ENCODE measurements at places on chromosomes 16 and 17.
A peak's percentile ranks its signal among the peaks of the same experiment; 100 is the strongest.

GRCh38 chr17:17153709-17154108, 52.4 kb downstream of the PLD6 start:
- no peak for DNase-seq

DNA sequence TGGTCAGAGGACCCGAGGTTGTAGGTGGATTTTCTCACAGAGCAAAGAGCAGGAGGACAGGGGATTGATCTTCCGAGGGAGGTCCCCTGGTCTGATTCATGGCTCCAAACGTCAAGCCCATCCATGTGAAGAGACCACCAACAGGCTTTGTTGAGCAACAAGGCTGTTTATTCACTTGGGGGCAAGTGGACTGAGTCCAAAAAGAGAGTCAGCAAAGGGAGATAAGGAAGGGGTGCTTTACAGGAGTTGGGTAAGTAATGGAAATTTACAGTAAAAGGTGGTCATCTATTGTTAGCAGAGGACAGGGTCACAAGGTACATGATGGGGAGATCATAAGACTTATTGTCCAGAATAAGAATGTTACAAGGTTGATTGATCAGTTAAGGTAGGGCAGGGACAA, 2285.8 kb downstream of the TP53TG3F start:
- DNase-seq: no peak

GRCh38 chr16:4477966-4478365, 1.8 kb downstream of the HMOX2 start:
- DNase-seq: peak; percentile 49

GRCh38 chr16:62077998-62078397, 41.8 kb upstream of the CDH8 start:
- no peak for DNase-seq

DNA sequence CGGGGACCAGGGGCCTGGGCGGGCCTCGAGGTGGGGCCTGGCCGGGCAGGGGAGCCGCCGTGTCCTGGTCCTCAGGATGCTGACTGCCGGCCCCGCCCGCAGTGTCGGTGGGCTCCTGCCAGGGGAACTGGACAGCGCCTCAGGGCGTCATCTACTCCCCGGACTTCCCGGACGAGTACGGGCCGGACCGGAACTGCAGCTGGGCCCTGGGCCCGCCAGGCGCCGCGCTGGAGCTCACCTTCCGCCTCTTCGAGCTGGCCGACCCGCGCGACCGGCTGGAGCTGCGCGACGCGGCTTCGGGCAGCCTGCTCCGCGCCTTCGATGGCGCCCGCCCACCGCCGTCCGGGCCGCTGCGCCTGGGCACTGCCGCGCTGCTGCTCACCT, 2.3 kb upstream of the PAQR4 start:
- no peak for DNase-seq

DNA sequence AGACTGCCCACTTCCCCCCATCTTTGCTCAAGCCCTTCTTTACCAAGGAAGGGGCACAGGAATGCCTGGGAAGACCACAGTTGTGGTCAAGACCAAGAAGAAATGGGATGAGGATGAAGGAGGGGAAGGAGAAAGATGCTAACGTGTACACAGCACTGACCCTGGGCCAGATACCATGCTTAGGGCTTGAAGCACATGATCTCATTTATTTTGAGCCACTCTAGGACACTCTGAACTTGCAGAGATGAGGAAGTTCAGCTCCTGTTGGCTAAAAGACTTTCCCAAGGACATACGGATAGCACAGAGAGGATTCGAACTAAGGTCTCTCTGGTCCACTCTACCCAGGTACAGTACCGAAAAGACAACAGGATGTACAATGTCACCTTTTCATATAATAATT, 42.6 kb downstream of the PIK3R5 start:
- DNase-seq: no peak

DNA sequence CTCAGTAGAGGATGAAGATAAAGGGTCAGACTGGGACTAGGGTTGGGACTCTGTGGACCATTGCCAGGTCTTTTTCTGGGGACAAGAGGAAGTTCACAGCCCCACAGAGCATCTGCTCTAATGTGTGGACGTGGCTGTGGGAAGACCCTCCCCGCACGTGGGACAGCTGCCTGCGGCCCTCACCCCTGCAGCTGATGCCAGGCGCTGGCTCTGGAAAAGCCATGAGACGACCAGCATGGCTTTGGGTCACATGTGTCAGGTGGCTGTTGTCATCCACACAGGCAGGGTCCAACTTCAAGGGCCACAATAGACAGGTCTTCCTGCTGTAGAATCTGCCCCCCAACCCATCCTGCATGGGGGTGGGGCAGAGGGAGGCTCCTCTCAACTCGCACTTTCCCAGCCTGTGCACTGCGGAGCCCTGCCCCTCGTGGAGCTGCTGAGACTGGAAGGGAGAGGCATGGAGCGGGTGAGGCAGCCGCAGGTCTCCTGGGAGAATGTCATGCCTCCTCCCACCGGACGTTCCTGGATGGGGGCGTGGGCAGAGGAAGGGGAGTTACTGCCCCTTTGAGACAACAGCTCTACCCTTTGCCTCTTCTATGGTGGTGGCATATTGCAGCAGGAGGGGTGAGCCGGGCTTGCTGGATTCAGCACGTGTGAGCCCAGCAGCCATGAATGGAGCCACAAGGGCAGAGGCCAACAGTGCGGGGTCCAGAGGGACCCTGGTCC, 53.4 kb downstream of the PIMREG start:
- DNase-seq: no peak

DNA sequence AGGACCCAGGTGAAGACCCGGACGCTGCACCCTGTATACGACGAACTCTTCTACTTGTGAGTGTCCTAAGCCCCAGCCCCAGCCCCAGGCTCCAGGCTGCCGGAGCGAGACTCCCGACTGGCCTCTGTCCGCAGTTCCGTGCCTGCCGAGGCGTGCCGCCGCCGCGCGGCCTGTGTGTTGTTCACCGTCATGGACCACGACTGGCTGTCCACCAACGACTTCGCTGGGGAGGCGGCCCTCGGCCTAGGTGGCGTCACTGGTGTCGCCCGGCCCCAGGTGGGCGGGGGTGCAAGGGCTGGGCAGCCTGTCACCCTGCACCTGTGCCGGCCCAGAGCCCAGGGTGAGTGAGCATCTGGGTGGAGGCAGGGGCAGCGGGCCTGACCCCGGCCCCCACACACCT, 3.7 kb downstream of the TSR3 start:
- DNase-seq: no peak

DNA sequence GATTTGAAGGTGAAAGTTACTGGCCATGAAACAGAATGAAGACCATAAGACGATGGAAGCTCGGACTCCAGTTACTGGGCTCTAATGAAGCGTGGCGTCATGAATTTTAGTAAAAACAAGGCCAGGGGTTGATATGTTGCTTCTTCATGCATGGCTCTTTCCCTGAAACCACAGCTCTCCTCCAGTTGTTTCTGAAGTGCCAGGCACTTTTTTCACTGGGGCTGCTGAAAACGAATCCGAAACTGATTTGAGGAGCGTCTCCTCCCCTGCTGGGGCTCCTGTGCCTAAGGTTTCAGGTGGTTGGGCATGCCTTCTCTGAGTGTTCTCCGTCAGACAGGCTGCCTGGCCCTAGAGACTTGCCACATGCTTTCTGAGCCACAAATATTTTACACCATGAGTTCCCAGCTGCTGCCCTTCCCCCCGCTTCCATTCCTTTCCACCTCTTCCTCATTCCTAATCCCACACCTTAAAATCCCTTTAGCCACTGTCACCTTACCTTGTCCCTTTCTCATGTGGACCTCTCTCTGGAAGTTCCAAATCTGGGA, 3.7 kb upstream of the MYL4 start:
- peak; percentile 94 for DNase-seq

DNA sequence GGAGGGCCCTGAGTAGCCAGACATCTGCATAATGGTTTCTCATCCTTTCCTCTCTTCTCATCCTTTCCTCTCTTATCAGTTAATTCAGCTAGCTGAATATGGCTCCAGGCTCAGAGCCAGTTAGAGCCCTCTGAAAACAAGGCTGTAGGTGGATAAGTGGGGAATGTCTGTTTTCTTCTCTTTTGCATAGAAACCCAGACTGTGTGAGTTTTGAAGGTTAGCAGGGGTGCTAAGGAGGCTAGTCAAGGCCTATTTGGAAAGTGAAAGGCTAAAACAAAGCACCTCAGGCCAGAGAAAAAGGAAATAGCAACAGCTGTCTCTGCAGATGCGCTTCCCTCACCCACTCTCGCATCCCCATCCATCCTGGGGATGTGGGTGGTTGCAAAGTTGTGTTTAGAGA, 420.9 kb downstream of the SHISA9 start:
- DNase-seq: no peak

- DNase-seq: no peak
Measured at GRCh38 chr17:18977021-18977420, 25.1 kb downstream of the SLC5A10 start.

GRCh38 chr17:18322522-18322921, 7.4 kb downstream of the SMCR8 start:
- DNase-seq: no peak

DNA sequence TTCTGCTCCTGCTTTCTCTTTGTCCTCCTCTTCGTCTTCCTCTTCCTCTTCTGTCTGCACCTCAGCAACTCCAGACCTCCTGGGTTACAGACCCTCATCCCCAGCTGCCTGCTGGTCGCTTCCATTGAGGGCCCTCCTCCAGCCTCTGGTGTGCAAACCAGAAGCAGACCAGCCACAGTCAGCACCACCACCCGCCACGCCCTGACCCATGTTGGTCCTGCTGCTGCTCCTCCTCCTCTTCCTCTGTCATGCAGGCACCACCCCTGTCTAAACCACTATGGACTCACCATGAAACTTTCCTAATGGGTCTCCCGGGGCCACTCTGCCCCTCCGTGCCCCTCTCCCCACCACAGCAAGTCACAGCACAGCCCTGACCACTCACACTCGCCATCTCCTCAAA, 11.4 kb upstream of the OGFOD3 start:
- DNase-seq: no peak

GRCh38 chr17:20925091-20925490, 117.7 kb downstream of the USP22 start:
- DNase-seq: no peak

DNA sequence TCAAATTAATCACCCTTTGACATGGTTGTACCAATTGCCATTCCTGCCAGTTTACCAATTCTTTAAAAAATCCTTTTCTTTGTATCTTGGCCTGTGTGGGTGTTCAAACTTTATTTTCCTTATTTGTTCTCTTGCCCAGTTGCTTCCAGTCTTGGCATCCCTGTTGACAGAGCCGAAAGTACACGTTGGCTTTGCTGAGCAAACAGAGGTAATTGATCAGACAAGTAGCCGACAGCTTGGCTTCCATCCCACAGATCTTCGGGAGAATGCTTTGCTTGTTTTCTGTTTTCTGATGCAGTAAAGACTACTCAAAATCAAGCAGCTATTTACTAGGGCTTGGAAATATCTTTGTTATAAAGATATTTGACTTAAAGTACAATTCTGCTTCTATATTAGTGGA, 506.8 kb upstream of the SALL1 start:
- DNase-seq: no peak

DNA sequence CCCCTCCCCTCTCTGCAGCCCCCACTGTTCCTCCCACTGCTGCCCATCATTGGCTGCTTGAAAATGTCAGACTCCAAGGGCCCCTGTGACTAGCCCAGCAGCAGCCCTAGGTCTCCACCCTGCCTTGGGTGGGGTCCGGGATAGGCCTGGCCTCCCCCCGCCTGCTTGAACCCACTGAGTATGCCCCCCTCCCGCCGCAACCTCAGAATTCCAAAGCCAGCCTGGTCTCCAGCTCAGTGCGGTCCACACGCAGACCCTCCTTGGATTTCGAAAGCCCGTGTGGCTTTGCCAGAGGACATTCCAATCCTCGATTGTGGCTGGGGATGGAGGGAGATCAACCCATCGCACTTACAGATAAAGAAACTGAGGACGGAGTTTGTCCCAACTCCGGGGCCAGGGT, 6.4 kb downstream of the DPEP1 start:
- no peak for DNase-seq

DNA sequence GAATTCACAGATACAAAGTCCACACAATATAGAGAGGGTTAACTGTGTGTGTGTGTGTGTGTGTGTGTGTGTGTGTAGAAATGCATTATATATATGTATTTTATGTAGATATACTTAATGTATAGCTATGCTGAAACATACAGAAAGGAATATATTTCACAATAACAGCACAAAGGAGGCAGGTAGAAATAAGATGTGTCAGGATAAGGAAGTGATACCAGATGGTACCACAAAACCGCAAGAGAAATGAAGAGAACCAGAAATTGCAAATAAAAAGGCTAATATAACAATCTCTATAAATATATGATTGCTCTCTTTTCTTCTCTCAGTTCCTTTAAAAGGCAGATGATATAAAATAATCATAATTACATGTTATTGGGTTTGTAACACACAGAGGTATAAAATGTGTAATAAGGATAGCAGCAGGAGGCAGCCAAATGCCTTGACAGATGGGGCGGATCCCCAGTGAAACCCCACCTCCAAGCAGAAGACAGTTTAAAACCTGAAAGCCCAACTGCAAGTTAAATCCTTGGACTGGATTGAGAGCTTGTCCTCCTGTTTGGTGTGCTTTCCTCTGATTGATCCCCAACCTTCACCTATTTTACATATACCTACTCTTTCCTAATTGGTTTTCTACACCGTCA, 365.4 kb upstream of the C16orf82 start:
- DNase-seq: no peak

GRCh38 chr17:5361426-5361825, 58.0 kb downstream of the NUP88 start:
- no peak for DNase-seq

Data from kidney glomerular epithelial cell (primary cell).